ENCODE measurements at places on chromosomes 1 and 21.

DNA sequence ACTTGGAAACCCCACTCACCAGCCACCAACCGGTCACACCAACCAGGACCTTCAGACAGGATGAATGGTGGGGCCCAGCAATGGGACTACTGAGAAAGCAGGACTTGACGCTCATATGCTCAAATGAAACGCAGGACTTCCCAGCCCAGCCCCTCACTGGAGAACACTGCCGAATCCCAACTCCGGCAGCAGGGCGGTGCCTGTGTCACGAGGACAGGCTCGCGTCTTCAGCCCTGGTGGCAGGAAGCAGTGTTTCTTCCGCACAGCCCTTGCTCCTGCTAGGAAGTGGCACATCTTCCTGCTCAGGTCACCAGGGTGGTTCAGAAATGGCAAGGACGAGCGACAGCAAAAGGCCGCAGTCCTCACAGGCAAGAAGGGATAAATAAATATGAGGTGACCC lies 38.9 kb downstream of the CD58 start:
- no peak overlapping the region for H3K27ac ChIP-seq
- DNase-seq: no peak
- no peaks in the 10 kb centered on the region for H3K4me1 ChIP-seq

DNA sequence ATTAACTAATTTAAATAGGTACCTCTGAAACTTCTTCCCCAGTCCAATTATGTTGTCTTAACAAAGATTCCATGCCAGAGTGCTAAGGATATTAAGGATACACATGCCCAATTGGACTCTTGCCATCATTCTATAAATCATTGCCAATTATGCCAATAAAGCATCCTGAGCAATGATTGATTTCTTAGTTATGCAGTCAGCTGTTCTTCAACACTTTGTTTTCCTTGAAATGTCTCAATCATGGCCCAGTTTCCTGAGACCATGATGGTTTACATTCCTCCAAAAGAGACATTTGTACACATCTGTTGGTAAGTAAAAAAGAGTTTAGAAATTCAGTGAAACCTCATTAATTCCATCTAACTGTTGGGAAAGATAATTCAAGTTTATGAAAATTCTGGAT lies 180.4 kb upstream of the PKN2 start:
- H3K27ac ChIP-seq: no peak overlapping the region
- no peaks in the 10 kb centered on the region for H3K27me3 ChIP-seq
- no peak overlapping the region for H3K4me3 ChIP-seq
- H3K4me1 ChIP-seq: no peaks in the 10 kb centered on the region

DNA sequence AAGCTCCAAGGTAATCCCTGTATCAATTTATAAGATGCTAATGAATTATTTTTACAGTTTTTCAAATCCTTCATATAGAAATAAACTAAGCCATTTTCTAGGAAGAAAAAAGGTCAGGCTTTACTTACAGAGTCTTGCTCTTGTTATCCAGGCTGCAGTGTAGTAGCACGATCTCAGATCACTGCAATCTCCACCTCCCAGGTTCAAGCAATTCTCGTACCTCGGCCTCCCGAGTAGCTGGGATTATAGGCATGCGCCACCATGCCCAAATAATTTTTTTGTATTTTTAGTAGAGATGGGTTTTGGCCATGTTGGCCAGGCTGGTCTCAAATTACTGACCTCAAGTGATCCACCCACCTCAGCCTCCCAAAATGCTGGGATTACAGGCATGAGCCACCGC lies 27.0 kb downstream of the RERE start:
- no peak overlapping the region for H3K27ac ChIP-seq
- peaks cover 4% of the 10 kb centered on the region for H3K4me1 ChIP-seq
- no peaks in the 10 kb centered on the region for H3K27me3 ChIP-seq
- DNase-seq: no peak
- H3K4me3 ChIP-seq: no peak overlapping the region

DNA sequence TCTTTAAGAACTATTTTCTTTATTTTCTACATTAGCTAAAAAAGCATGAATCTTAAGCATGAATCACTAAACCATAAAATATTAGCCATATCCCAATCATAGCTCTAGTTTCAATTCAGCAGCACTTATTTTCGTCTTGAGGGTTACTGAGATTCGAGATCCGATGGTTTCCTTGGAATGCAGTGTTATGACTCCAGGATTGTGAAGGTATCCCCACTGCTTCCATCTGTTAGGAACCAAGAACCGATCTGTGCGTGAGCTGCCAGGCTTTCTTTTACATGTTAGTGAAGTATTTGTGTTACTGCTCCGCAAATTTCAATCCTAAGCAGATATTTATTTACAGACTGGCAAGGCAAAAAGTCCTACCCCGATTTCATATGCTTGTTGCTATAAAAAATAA lies 18.8 kb downstream of the TNFRSF9 start:
- peaks cover 26% of the 10 kb centered on the region for H3K27me3 ChIP-seq
- DNase-seq: no peak
- H3K36me3 ChIP-seq: no peaks in the 10 kb centered on the region
- no peaks in the 10 kb centered on the region for H3K4me1 ChIP-seq
- H3K27ac ChIP-seq: no peak overlapping the region

- no peak overlapping the region for H3K27ac ChIP-seq
- no peak for DNase-seq
- H3K27me3 ChIP-seq: no peaks in the 10 kb centered on the region
- no peaks in the 10 kb centered on the region for H3K36me3 ChIP-seq
- H3K4me3 ChIP-seq: no peak overlapping the region
- peaks cover 17% of the 10 kb centered on the region for H3K4me1 ChIP-seq
These were observed 29.9 kb downstream of the CHML start for GRCh38 chr1:241610056-241610815.

DNA sequence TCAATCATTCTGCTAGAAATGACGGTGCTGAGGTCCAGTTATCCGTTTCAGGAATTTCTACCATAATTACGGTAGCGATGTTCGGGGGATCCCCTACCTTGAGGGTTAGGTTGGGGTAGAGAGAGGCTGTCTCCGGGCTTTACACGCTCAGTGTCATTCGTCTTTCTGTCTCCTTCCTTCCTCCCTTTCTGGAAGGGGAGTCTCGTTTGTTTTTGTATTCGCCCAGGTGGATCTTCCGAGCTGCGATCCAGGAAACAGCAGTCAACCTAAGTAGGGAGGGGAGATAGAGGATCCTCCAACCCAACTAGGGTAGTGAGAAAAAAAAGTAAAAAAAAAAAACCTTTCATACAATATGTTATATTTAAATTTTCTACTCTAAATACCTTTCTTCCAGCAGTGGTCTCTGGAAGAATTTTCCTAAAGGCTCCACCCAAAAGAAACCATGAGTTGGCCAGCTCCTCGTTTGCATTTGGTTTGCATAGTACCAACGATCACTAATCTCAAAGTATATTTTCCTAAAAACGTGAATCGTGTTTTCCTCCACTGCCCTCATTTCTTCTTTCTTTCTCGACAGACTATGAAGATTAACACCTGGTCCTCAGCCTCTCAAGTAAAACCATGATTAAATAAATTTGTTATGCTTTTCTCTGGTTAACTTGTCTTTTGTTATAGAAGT lies 611 bp upstream of the PIK3C2B start:
- no peaks in the 10 kb centered on the region for H3K36me3 ChIP-seq
- H3K4me3 ChIP-seq: peak overlapping the region; percentile 89
- no peaks in the 10 kb centered on the region for H3K27me3 ChIP-seq
- H3K27ac ChIP-seq: peak overlapping the region; percentile 95
- no peak for DNase-seq

GRCh38 chr21:42844411-42845113 lies 34.8 kb downstream of the WDR4 start:
- H3K36me3 ChIP-seq: no peaks in the 10 kb centered on the region
- DNase-seq: peak; percentile 68

GRCh38 chr1:101653482-101653946 lies 343.2 kb downstream of the OLFM3 start:
- no peaks in the 10 kb centered on the region for H3K27me3 ChIP-seq
- H3K36me3 ChIP-seq: no peaks in the 10 kb centered on the region
- no peak for DNase-seq
- H3K4me1 ChIP-seq: no peaks in the 10 kb centered on the region
- no peak overlapping the region for H3K27ac ChIP-seq
- H3K4me3 ChIP-seq: no peak overlapping the region

Measured in heart right ventricle (tissue), 16 donors.